ENCODE measurements at places on chromosomes 5 and 9.

DNA sequence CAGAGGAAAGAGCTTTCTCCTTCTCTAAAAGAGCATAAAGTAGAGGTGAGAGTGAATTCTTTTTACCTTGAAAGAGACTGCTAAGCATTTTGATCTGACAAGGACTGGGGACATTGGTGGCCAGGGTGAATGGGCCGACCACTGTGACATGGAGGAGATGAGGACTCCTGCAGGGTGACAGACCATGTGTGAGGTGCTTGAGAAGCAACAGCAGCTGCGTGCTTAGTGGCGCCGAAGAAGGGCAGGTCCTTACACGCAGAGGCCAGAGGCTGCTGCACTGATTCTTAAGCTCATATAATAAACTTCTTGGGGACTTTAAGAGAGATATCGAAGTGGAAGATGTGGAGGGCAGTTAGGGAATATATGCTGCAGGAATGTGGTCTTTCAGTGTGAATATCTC is 8.7 kb upstream of the JAKMIP2 start:
- no peak for DNase-seq

DNA sequence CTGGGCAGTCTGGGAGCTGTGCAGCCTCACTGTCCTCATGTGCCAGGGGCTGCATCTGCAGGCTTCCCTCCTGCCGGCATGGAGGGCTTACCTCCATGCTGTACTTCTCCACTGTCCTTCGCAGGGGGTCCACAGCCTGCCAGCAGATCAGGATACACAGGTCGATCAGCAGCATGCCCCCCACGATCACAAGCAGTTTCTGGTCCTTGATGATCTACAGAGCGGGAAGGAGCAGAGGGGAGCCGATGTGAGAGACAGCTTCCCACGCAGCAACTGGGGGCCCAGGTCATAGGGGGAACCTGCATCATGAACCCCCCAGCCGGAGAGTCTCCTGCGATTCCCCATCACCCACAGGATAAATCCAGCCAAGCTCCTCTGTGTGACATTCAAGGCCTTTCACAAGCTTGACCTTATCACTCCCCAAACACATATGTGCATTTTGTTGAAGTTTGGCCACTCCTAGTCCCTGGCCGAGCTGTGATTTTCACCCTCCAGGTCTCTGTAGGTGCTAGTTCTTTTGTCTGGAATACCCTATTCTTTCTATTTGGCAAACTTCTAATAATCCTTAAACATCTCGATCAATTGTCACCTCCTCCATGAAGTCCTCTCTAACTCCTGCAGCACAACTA is 107.3 kb upstream of the TBC1D2 start:
- no peak for DNase-seq

DNA sequence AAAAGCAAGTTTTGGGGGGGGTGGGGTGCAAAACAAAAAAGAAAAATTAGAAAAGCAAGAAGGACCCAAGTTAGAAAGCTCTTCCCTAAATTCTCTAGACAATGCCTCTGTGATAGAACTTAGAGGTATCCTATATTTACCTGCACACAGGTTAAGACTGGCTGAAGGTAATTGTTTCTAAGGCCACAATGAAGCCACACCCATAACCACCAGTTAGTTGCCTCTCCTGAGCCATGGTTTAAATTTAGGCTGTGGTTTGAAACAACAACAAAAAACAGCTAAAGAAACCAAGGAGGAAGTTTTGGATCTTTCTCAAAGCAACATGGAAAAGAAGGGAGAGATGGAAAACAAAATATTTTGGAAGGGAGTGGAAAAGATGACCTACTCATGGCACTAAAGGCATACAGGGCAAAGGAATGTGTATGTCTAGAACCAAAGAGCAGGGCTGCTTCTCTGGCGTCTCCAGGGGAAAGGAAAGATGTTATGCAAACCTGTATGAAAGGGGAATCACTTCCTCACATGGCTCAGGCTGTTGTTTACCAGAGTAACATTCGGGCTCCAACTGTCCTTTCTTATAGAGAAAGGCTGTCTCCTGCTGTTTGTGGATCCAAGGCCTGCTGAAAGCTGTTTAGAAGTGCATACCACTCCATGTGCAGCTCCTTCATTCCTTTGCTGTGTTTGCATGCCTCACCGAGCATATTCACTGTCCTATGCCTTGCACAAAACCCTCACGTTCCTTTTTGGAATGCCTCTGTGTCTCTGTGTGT is 408.9 kb upstream of the MPDZ start:
- no peak for DNase-seq

DNA sequence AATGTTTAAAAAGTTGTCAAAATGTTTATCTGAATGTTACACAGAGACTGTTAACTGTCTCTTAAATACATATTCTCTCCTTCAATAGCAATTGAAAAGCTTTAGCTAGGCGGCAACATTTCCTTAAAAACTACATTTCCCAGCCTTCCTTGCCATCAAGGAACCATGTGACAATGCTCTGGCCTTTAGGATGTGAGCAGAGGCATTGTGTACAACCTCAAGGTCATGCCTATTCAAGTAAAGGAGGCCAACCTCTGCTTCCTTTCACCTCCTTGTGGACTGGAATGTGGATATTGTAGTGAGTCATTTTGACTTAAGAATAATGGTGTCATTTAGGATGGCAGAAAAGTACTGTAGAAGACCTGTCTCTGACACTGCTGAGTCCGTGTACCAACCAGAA is 23.7 kb upstream of the MROH2B start:
- DNase-seq: no peak

DNA sequence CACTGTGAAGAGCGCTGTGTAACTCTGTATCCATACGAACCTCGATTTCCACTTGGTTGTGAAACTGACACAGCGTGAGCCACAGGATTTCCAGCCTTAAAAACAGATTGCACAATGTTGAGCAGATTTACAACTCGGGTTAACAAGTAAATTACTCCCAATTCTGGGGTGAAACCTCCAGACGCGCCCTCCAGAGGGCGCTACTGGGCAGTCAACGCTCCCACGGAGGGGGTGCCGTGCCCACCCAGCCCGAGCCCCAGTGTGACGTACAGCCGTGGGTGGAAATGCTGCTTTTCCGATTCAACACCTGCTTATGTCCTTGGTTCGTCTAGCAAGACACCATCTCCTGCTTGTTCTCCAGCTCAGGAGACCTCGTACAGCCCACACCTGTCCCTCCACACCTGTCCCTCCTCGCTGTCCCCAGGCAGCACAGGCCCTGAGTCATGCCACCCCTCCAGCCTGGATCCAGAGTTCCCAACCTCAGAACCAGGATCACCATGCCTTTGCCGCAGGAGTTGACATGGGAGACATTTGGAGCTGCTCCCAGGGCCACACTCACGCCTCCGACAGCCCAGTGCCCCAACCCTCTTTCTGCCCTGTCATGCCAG is 34.4 kb upstream of the SLC6A3 start:
- DNase-seq: no peak

DNA sequence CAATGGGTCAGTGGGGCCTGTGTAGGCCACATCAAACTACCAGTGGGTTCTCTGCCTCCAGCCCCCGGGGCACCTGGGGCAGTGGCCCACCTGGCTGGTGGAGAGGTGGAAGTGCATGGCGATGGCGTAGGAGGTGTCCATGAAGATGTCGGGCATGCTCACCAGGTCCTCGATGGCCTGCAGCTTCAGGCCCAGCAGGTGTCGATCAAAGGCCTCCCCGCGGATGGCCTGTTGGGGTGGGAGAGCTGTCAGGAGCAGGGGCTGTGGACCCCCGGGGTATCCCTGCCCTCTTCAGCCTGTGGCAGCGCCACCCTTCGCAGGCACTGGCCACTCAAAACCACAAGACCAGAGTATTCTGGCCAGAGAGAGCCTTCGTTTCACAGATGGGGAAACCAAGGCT is 14.7 kb downstream of the CRAT start:
- DNase-seq: no peak

DNA sequence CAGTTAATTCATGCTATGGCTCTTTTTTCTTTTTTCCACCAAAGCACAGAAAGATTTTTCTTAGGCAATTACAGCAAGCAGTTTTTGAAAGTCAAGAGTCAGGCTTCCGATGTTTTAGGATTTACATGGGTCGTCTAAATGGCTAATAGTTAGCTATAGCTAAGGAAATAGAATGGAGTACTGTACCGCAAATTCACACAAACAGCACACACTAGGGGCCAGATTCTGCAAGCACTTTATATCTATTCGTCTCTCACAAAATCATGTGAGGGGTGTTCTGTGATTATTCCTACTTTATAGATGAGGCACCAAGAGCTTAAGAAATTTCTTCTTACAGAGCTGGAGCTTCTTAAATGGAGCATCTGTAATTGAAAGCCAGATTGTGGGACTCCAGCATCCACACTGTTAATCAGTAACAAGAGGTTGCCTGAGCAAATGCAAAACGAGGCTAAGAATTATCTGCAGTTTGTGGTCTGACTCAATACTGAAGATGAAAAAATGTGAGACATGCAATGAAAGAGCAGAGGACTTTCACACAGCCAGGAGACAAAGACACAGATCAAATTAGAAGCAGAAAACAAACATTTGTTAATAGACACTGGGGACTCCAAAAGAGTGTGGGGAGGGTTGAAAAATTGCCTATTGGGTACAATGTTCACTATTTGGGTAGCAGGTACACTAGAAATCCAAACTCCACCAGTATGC is 62.7 kb upstream of the CTXN3 start:
- no peak for DNase-seq

GRCh38 chr5:38651806-38652205 is 95.4 kb upstream of the LIFR start:
- DNase-seq: no peak

DNA sequence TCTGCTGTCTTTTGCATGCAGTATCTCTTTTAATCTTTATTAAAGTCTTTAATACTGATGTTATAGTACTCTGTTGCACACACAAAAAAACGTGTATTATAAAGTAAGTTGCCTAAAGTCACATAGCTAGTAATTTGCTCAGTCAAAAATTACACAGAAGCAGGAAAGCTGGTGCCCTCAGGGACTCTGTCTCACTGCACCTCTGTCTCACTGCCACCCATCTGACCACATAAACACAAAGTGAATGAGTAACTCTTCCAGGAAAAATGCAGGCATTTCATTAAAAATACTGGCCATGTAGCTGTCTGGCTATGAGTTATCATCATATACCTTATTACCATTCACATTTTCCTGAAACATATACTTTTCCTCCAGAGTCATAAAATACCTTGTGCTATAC is 591.7 kb downstream of the CSNK1G3 start:
- DNase-seq: no peak

GRCh38 chr5:76029739-76030138 is 53.4 kb upstream of the SV2C start:
- DNase-seq: no peak

GRCh38 chr9:89662718-89663613 is 58.2 kb downstream of the GADD45G start:
- DNase-seq: no peak

GRCh38 chr5:127875235-127876021 is 172.2 kb downstream of the CCDC192 start:
- peak; percentile 47 for DNase-seq

- DNase-seq: no peak
Measured at GRCh38 chr5:59193616-59194319, 610.9 kb downstream of the RAB3C start.

DNA sequence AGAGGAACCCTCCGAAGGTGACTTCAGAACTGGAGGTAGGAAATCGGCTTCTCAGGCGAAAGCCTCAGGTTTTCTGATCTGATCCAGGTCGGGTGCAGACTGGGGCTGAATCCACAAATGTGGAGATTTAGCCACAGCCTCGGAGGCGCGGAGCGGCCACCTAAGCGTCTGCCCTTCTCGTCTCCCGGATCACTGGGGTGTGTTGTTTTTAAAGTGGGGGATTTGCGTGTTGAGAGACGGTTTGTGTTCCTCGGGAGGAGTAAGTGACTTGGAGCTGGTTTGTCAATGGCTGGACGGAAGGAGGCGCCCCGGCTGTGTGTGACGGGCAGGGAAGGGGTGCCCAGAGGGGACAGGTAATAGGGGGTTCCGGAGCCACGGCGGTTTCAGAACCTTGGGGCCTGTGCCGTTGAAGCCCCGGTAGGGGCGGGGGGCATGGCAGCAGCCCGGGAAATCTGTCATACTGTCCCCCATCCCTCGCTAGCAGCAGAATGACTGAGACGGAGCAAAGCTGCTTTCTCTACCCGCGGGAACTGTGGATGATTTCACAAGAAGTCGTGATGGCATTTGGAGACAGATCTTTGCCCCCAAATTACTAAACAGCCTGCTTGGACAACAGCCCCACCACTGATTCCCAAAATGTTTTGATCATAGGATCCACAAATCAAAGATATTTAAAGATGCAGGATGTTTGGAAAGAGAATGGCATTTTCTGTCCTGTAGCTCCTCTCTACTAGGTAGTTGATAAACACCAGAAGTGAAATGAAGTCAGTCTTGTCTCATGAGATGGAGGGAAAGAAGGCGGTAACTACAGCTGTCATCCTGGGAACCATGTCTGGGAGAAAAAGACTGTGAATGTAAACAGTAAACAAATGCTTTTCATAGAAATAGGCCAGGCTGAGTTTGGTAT is 216.5 kb downstream of the PDZD2 start:
- no peak for DNase-seq

DNA sequence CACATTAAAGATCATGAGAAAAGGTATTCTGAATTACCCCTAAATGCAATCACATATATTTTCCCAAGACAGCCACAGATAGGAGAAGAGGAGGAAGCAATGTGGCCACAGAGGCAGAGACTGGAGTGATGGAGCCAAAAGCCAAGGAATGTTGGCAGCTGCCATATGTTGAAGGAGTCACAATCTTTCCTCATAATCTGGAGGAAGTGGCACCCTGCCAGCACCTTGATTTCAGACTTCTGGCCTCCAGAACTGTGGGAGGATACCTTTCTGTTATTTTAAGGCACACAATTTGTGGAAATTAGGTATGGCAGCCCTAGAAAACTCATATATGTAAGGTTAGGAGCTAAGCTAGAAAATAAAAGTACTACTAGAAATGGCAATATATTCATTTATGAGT is 139.9 kb upstream of the GAS1 start:
- no peak for DNase-seq

DNA sequence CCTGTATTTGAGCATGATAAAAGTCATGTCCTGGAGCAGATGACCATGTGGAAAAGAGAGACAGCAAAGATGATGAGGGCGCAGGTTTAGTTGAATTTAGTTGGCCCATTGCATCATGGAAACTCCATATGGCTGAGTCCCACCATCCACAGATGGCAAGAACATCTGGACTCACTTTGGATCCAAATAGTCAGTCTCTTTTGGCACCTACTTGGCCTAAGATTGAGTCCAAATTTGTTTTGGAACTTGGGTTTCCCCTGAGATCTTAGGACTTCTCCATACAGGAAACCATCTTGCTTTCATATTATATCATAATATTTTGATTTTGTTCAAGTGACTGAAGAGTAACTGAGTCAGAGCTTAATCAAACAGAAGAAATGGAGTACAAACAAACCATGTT is 217.5 kb downstream of the DRD1 start:
- DNase-seq: no peak

GRCh38 chr5:61964201-61964600 is 341.8 kb upstream of the KIF2A start:
- DNase-seq: no peak

- DNase-seq: no peak
Measured at GRCh38 chr5:54807421-54807820, 178.0 kb downstream of the ESM1 start.

- no peak for DNase-seq
Measured at GRCh38 chr9:126203313-126203712, 123.3 kb upstream of the MVB12B start.
